ENCODE measurements at places on chromosomes 3 and 15. TPM values are rescaled to one million over a fixed set of nuclear protein-coding genes. Genes with fewer than 3 reads are reported as not detected.

Gene VEPH1
- total RNA-seq = 10.3 TPM

Gene SLC28A1
- not detected for total RNA-seq

Gene KBTBD13
- total RNA-seq = not detected

Gene RAB5A
- 84.5 TPM for total RNA-seq

Gene IQCH
- 2.4 TPM for total RNA-seq

Gene TBC1D21
- total RNA-seq = not detected

Gene LYZL4
- total RNA-seq = not detected

Gene TRPM1
- total RNA-seq = not detected

Gene USP19
- 38.8 TPM for total RNA-seq

Gene RPUSD2
- 11.5 TPM for total RNA-seq

Gene ATP2B2
- 1.7 TPM for total RNA-seq

Gene RASGRP1
- 0.49 TPM for total RNA-seq

Gene CCR2
- total RNA-seq = not detected

Gene EID1
- 126 TPM for total RNA-seq

Gene ST3GAL6
- 6.5 TPM for total RNA-seq

Gene TM4SF18
- total RNA-seq = 57.4 TPM

Gene THSD4
- 0.92 TPM for total RNA-seq

Gene SPTSSB
- total RNA-seq = not detected

Gene ANKUB1
- not detected for total RNA-seq

Gene CSTA
- total RNA-seq = not detected

Gene ISG20
- total RNA-seq = 6.6 TPM

Gene ALPK3
- total RNA-seq = 94.2 TPM

Gene SLC27A2
- 0.51 TPM for total RNA-seq

Gene ADAMTSL3
- total RNA-seq = 0.64 TPM

Gene LNP1
- 0.67 TPM for total RNA-seq

Gene TMEM207
- total RNA-seq = not detected

Gene KLF15
- total RNA-seq = 0.67 TPM

Gene GRIP2
- 6.6 TPM for total RNA-seq

Gene SH2D7
- not detected for total RNA-seq

All from endothelial cell (in vitro differentiated cells).